ENCODE measurements at places on chromosomes 3 and 15.

DNA sequence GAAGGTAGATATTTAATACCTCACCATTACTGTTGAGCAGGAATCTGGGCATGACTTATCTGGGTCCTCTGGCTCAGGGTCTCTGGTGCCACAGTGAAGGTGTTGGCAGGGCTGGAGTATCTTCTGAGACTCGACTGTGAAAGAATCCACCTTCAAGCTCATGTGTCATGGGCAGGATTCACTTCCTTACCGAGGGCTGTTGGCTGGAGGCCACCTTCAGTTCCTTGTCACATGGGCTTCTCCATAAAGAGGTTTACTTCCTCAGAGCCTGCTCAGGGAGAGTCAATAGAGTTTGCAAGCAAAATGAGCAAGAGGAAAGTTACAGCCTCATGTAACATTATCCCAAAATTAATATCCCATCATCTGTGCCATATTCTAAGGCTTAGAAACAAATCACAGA, 459.5 kb downstream of the NR2F2 start:
- DNase-seq: no peak

DNA sequence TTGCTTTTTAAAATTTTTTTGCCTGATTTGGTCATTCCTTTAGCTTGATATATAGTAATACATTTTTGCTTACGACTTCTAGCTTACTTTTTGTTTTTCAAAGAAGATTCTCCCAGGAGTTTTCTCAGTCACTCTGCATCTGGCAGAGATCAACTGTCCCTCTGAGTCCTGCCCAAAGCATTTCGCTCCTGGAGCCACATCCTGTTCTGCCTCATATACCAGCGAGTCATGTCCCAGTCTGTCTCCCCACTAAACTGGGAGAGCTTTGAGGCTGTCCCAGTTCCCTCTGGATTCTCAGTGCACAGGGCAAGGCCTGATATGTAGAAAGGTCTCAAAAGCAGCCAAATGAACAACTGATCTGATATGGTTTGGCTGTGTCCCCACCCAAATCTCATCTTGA, 326.3 kb downstream of the ARRDC4 start:
- DNase-seq: no peak

- no peak for DNase-seq
Measured at GRCh38 chr15:74768771-74769342, 13.0 kb upstream of the CSK start.

DNA sequence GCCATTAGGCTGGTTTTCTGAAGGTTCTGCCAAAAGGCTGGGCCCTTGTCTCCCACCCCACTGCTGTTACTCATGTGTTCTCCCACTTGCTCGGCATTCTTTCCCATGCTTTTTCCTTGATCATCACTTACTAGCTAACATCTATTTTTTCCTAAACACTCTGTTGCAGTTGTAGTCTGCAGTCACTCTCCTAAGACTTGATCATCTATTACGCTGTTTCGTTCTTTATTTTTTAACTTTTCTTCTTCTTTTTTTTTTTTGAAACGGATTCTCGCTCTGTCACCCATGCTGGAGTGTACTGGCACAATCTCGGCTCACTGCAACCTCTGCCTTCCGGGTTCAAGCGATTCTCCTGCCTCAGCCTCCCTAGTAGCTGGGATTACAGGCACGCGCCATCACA, 176.3 kb downstream of the IGF1R start:
- no peak for DNase-seq

DNA sequence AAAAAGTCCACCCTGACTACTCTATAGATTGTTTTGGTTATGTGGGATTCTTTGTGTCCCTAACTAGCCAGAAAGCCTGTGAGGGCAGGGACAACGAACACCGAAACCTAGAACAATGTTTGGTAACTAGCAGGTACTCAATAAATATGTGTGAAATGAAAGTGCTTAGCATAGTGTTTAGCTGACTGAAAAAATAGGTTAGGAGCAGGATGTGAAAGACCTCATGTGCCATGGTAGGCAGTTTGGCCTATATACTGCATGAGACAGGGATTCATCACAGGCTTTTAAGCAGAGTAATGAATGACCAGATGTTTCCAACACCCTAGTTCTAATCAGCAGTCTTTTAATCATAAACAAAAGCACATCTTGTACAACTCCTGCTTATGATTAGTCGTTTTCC, 64.2 kb downstream of the MYO5A start:
- no peak for DNase-seq

DNA sequence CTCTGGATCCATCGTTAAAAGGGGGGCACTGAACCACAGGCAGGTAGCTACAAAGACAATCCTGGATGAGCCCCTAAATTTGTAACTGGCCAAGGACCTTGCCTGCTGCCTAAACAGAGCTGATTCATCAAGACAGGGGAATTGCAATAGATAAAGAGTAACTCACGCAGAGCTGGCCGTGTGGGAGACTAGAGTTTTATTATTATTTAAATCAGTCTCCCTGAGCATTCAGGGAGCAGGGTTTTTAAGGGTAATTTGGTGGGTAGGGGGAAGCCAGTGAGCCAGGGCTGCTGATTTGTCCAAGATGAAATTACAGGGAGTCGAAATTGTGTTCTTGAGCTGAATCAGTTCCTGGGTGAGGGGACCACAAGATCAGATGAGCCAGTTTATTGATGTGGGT, 885.1 kb upstream of the CADM2 start:
- DNase-seq: no peak

DNA sequence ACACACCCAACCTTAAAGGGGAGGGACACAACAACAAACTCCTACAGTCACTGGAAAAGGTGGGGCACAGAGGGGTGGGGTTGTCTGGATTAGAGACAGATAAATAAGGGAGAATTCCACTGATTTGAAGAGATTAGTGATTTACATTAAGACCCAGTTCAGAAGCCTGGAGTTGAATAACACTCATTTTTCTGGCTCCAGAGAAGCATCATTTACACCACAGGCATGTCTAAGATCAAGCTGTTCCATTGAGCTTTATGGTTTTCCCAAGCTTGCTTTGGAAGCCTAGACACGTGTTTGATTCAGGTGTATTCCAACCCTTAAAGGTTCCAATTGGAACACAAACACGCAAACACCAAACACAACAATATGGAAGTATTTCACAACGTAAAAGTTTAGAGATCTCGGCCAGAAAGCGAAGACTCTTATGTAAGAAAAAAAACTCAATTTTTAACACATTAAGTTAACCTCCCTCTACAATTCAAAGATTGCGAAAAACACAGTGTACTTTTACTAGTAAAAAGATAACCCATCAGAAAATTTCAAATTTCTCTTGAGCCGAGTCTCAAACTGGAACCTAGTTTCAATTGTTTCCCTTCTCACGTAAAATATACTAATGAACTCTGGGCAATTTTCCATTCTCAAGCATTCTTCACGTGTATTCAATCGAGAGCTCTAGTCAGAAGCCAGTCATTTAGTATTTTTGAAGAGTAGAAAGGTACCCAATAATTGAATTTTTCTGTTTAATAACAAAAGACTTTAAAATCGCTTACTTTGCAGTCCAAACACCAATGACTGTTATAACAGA, 2.1 kb downstream of the TRA2B start:
- no peak for DNase-seq

DNA sequence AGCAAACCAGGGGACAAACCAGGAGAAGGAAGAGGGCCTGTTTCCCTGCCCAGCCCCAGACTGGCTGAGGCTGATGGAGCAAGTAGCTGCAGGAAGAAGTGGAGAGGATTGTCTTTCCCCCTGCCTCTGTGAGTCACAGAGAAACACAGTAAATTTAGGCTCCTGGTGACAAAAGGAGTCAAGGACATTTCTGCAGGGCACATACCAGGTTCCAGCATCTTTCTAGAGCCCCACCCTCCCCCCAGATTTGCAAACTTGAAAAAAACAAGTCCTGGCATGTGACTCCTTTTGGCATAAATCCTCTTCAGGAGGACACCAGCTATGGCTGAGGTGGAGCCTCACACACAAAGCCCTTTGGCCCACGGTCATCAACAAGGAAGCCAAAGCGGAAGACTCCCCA, 17.8 kb downstream of the PLD1 start:
- no peak for DNase-seq

DNA sequence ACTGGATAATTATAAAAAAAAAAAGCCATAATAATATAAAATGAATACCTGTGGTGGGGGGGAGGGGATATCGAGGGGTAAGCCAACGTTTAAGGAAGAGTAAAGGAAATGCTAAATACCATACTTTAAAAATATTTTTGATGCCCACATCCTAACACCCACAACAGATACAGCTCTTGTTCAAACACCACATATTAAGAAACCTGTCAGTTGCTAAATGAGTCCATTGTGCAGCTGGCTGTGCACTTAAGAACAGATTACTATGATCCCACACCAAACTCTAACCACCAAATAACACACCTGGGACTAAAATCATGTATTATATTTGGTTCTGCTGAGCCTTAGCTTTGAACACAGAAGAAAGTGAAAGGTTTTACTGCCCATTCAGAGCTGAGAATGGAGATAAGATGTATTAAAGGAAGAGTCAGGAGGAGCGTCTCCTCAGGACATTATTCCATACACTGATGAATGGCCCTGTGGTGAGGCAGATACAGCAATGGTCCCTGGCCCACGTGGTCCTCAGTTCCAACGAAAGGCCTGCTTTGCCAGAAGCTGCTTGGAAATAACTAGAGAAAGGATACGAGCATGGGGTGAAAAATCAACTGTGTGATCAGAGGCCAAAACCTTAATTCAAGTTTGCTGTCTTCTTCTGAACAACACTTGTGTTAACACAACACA, 515.4 kb downstream of the FOXP1 start:
- DNase-seq: no peak

GRCh38 chr3:171804618-171805389, 5.5 kb downstream of the PLD1 start:
- DNase-seq: no peak

DNA sequence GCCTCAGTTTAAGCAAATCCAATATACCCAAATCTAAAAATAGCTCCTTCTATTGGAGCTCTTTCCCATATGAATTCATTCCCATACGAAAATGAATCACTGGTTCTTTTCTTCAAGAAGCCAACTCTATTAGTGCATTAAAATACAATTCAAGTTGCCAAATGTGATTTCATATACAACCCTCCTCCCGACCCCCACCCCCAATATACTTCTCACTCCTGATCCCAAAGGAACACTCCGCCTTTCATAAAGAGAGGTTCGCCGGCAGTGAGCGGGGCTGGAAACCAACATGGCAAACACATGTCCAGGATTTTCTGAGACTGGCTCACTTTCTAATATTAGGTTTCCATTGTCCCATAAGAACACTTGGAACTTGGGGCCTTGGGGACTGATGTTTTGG, 48.5 kb downstream of the MAGEF1 start:
- no peak for DNase-seq

DNA sequence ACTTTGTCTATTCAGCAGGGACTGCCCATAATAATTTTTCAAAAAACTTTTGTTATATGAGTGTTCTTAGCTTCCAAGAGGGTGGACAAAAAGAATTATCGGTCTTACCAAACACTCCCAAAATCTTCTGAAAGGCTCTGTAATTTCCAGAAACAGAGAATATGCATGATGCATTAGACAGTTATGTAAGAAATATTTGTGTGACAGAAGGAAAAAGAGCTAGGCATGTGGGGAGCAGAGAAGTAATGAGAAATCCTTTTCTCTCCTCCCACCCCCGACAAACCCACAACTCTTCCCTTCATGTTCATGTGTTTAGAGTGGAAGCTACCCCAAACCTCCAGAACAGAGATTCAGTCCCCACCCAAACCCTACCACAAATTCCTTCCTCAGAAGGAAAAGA, 86.8 kb downstream of the MYO5A start:
- DNase-seq: no peak

DNA sequence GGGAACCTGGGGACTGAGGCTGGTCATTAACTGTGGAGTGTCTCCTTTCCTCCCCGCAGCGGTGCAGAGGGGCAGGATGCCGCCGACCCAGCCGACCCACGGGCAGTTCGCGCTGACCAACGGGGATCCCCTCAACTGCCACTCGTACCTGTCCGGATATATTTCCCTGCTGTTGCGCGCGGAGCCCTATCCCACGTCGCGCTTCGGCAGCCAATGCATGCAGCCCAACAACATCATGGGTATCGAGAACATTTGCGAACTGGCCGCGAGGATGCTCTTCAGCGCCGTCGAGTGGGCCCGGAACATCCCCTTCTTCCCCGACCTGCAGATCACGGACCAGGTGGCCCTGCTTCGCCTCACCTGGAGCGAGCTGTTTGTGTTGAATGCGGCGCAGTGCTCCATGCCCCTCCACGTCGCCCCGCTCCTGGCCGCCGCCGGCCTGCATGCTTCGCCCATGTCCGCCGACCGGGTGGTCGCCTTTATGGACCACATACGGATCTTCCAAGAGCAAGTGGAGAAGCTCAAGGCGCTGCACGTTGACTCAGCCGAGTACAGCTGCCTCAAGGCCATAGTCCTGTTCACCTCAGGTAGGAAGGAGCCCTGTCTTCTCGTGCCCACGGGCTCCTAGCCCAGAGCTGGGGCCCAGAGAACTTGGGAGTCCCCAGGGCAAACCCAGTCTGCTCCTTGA, 3.7 kb downstream of the NR2F2 start:
- no peak for DNase-seq

- no peak for DNase-seq
Measured at GRCh38 chr15:70281811-70282307, 184.1 kb upstream of the TLE3 start.

DNA sequence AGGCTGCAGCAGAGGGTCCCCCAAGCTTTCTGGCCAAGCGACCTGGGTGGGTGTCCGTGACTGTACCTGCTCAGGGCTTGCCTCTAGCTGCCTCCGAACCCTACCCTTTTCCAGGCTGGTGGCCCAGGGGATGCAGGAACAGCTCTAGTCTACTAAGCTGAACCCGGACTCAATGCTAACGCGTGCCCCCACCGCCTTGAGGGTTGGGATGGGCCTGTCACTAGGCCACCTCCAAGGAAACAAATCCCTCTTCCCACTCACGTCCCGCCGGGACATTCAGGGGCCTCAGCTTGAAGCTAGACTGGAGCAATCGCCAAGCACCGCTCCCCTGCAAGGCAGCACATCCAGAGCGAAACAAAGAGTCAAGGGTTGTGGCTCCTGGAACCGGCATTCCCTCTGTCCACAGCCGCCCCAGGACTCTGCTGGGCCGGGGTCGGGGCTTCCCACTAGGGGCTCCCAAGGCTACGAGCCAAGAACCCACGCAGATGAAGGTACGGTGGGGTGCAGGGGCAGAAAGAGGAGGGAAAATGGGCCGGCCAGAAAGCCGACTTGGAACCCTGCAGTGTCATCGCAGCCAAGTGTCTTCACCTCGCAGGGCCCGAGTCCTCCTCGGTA, 2.9 kb downstream of the FBXL22 start:
- no peak for DNase-seq

DNA sequence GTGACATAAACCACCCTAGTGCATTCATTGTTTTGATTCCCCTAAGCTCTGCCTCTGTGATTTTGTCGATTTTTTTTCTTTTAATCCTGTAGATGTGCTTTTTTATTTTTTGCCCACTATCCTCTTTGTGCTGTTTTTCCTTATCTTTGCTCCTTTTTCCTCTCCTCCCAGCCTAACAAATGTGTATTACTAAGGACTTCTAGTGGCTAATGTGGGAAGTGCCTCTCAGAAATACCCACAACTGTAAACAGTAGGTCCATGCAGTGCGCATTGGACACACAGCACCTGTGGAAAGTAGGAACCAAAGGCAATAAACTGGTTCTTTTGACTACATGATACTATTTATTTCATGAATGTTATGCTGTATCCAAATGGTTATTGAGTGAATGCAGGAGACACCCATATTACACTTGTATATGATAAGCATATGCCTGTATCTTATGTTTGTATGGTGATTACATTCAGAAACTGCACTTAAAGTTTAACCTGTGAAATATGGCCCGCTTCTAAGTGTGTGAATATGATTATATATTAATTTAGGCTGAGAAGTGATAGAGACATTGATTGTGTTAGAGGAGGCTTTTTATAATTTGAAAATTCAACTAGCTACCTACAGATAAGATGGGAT, 147.8 kb downstream of the PLCL2 start:
- DNase-seq: no peak

GRCh38 chr15:84023636-84024035, 211.9 kb upstream of the GOLGA6L4 start:
- DNase-seq: no peak
